ENCODE measurements at places on chromosomes 7 and 10.

DNA sequence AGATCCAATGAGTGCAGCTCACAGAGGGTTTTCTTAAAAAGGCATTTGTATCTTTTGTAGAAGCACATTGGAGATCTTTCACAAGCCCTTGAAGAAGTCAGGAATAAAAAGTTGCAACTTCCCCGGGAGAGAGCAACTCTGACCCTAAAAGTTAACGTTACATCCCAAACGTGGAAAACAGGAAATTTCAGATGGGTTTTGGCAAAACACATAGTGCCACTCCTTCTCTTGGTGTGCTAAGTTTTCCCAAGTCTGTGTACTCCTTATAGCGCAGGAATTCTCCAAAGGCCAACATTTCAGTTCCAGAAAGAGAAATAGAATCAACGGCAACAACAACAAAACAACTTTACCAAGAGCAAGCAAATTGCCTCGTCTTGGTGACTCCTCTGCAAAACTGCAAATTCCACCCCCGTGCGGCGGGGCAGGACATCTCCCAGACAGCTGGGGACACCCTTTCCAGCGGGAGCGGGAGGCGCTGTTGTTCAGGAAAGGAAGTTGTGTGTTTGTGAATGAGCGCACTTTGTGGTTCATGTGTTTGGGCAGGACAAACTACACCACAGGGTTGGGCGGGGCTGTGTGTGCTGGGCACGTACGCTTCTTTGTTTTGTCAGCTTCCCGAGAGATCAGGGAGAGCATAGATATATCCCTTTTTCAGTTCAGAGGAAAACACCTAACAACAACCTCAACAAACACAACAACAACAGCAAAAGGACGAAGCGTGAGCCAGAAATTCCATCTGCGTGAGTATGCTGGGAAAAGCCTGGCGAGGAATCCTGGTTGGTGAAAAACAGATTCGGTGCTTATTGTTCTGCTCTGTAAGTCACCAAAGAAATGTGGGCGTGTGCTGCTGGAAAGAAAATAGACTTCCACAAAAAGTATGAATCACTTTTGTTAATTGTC is 294.7 kb upstream of the PITRM1 start:
- DNase-seq: no peak

DNA sequence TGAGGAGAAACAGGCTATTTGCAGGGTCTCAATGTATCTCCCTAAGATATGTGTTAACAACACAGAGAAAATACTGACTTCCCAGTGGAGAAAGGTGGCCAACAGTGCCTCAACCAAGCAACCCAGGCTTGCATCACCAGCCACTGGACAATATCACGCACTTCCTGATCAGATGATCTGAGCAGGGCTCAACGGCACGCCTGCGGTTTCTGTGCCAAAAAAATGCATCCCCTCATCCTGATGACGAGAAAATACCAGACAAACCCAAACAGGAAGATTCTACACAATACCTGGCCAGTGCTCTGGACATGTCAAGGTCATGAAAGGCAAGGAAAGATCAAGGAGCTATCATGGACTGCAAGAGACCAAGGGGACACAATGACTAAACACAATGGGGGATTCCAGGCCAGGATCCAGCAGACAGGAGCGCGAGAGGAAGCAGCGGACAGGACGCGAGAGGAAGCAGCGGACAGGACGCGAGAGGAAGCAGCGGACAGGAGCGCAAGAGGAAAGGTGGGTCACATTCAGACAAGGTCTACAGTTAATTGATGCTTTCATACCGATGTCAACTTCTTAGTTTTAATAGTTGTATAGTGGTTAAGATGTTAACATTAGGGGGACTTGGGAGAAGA is 51.1 kb downstream of the GNA12 start:
- DNase-seq: no peak

GRCh38 chr7:81870608-81871007 is 100.8 kb upstream of the HGF start:
- DNase-seq: no peak

- DNase-seq: no peak
Measured at GRCh38 chr7:46448478-46448877, 527.4 kb upstream of the IGFBP3 start.

DNA sequence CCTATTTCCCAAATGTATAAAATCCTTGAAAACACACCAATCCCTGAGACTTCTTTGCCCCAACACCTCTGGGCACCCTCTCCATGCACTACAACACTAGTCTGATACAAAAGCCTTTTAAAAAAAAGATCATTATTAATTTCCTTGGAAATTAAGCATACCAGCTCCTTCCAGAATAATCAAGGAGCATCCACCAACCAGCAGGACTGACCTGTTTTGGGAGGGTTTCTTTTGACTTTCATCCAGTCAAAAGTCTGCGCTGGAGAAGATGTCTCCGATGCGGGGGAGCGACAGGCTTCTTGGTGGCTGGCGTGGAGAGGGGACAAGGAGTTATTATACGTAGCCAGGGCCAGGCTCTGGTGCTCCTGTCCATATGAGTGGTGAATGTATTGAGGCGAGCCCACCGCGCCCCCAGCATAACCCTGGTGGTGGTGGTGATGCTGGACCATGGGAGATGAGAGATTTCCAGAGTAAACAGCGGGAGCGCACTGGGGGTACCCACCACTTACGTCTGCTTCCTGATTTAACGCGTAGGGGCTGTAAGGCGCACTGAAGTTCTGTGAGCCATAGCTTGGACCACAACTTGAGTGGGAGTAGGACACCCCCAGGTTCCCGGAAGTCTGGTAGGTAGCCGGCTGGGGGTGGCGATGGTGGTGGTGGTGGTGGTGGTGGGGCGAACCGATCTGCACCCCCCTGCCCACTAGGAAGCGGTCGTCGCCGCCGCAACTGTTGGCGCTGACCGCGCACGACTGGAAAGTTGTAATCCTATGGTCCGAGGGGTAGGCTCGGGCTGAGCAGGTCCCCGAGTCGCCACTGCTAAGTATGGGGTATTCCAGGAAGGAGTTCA is 527 bp downstream of the HOXA1 start:
- no peak for DNase-seq
